ENCODE measurements at places on chromosomes 6 and 20.

DNA sequence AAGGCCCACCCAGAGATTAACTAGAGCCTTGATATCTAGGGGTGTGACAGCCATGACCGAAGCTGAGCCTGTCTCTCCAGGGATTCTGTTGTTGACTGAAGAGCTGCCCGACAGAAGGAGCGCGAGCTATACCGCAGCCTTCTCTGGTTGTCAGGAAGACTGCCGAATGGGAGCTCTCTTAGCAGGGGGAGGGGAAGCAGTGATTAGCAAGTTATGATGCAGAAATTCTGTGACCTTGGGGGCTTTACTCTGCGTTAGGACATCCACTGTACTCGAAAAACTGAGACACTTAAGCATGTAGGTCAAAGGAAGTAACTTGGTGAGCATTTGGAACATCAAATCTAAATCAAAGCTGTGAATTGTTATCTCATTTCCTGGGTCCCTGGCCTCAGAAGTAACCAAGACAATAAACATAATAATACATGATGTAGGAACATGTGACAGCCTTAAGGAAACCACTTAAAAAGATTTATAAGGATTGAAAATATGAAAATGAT lies 84.7 kb downstream of the MAP3K4 start:
- no peak for DNase-seq

GRCh38 chr6:64411226-64411625 lies 775.6 kb downstream of the PHF3 start:
- no peak for DNase-seq

DNA sequence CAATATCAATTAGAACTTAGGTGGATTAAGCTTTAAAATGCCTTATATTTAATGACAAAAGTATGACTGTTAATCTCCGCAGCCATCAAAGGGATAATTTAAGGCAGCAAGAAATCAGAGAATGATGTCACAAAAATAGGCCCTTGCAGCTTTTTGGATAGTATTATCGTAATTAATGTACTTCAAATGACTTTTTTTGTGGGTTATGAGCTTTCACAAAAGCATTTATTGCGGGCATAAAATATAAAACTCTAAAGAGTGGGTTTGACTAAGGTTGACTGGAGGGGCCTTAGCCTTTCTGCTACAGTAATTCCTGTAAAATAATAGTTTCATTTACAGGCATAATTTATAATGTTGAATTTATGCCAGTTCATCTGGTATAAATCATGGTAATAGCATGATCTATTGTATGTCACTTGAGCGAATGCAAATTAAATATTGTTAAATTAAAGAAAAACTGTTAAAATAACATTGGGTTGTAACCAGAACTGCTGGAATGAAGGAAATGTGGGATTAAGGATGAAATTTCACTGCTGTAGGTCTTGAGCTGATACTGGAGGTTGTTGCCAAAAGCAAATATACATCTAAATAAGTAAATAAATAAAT lies 78.5 kb upstream of the ZFP64 start:
- no peak for DNase-seq

GRCh38 chr20:53856300-53857295 lies 213.8 kb downstream of the BCAS1 start:
- no peak for DNase-seq

DNA sequence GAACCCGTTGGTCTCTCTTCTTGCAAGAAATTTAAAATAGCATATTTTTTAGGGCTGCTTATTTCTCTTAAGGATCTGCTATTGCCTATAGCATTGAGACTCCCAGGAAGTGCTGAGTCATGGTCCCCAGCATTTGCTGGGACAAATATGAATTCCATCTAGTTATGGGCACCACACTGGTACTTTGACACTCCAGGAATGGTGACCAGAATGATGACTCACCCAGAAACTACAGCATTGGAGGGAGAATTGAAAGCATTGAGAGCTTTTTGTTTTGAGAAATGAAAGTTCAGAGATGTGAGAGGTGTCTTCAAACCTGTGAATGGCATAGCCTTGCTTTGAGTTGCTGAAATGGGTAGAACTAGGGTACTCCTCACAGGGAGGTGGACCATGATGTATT lies 699.7 kb downstream of the DHX35 start:
- no peak for DNase-seq

- no peak for DNase-seq
These were observed 95.1 kb downstream of the LIN28B start for GRCh38 chr6:105051941-105052471.

- no peak for DNase-seq
These were observed 125.3 kb downstream of the ATXN1 start for GRCh38 chr6:16635810-16636602.

DNA sequence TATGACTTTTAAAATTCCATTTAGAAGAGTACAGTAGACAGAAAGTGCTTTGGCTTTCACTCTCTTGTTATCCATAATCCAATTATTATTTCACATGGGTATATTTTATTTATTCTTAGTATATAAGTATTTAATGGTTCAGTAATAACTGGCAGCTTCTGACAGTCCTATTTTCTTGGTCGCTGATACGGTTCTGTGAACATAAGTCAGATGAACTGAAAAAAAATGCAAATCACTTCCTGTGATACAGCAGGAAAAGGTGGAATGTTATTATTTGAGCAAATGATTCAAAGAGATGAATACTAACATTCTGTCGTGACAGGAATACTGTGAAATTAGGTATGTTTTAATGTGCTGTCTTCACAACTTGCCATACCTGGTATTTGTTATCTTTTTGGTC lies 132.3 kb downstream of the ARHGAP18 start:
- DNase-seq = no peak

DNA sequence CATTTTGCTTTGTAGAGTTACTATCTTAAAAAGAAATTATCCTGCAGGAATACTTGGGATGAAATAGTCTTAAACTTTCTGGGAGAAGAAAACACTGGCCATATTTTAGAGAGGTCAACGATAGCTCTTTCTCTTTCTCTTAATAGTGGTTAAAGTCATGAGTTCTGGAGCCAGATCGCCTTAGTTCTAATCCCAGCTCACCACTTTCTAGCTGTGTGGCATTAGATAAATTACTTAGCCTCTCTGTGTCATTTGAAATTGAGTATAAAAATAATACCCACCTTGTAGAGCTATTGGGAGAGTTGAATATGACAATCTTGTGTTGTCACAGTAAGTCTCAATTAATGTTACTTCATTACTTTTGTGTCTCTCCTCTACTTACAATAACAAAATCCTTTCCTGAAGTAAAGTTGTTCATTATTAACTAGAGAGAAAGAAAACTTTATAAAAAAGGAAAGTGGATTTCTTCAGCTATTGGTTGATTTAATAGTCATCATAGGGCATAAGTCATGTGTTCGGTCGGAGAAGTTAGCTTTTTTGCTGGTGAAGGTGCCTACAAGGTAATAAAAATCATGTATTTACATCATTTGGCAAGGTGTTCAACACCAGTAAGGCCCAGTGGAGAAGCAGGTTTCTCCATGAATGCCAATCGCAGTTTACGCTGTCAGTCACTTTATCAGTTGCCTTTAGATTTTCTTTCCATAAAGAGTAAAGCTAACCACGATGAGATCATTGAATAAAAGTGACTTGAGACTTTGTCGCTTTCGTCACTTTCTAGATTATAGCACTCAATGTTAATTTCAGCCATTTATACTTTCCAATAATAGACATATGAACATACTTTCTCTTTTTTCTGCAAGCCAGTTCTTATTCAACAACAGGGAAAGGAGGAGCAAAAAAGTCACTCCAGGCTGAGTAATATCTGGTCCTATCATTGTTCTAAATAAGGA lies 2.0 kb downstream of the NEDD9 start:
- DNase-seq = no peak

DNA sequence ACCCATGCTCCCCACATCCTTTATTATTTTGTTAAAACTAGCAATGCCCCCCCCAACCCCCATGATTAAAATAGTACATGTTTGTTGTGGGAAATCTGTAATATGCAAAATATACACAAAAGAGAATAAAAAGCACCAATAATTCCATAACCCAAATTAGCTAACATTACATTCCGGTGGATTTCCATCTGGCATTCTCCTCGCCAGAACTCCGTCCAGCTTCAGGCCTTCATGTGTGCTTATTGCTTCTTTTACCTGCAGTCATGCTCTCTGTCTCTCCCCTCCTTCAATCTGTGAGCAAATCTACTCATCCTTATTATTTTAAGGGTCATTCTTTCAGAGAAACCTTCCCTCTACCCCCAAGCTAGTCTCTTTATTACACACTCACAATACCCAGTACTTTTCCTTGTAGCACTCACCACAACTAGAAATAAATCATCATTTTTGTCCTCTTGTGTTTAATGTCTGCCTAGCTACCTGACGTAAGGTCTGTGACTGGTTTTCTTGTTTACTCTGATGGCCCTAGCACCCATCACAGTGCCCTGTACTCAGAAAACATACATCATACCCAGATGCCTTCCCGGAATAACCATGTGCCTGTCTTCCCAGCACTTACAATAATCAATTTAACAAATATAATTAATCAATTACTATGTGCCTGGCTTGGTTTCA lies 25.6 kb upstream of the IER3 start:
- DNase-seq = no peak

- DNase-seq = no peak
These were observed 79.7 kb downstream of the EDN1 start for GRCh38 chr6:12369781-12370262.

DNA sequence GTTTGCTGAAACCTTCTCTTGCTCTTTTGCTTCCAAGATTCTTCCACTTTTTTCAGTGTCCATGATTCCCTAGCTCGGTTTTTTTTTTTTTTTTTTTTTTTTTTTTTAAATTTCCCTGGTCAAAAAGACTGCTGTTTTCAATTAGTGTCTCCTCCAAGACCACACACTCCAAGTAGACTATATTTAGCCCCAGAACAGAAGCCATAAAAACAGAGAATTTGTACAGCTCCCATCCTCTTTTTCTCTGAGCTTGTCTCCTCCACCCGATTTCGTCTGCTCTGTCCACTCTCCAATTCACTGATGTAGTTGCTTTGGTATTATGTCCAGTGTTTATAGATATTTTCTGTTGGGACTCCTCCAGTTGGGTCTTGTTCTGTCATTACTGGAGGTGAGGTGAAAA lies 37.6 kb downstream of the RSPH3 start:
- no peak for DNase-seq
